Stimulated activated CD8-positive, alpha-beta memory T cell treated with anti-CD3 and anti-CD28 coated beads, Interleukin-15, amount 100 ng/mL, for 1 hour (primary cell): ENCODE measurements at places on chromosomes 13 and 19.
A peak's percentile ranks its signal among the peaks of the same experiment; 100 is the strongest.

- no peak for DNase-seq
Measured at GRCh38 chr13:39485314-39485700, 117.7 kb downstream of the LHFPL6 start.

DNA sequence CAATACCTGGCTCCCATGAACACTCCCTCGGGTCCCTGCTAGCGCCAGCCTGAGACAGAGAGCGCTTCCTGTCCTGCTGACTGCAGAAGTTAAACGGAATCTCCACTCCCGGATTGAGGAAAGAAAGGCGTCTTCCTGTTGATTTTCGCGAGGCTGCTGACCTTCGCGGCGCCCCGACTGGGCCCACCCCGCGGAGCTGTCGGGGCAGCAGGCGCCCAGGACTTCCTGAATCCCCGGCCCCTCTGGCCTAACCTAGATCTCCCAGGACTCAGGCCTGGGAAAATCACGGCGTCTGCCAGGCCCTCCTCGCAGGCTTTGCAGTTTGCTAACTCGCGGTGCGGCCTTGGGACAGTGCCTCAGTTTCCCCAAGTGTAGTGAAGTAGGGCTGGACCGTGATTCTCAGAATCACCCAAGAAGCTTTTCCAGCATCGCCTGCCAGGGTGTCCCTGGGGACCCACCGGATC, 108.8 kb downstream of the KCTD15 start:
- DNase-seq: no peak

DNA sequence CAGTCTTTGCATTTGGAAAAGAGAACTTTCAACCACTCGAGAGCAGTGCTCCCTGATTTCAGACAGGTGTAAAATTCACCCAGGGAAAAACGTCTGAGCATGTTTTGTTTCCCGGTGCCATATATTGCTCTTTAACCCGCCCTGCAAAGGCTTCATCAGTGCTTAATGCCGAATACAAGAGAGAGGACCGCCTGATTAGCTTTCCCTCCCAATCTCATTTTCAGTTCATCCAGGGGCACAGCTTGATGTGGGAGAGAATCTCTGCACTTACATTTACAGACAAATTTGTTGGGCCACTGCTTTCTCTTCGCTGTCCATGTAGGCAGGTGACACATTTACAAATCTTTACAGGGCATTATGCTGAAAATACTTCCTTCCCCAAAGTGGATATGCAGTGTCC, 499.1 kb downstream of the LIG4 start:
- DNase-seq: no peak

DNA sequence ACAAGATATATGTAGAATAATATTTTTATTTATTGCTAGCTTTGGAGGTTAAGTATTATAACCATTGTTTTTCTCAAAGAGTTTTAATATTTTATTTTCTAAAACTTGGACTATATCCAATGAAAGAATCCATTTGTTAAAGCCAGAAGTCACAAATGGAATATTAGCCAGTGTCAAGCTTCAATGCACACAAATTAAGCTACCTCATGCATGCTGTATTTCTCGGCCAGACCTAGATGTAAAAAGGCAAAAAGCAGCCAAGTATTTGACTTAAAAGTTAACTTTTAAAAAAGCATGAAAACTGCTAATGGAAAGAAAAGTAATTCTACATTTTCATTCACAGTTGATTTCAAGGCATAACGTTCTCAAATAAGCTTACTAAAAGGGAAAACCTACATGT, 160.0 kb upstream of the ATXN8OS start:
- DNase-seq: no peak

GRCh38 chr13:34302596-34302995, 484.6 kb downstream of the RFC3 start:
- DNase-seq: no peak

GRCh38 chr13:99028890-99029289, 51.0 kb upstream of the DOCK9 start:
- peak; percentile 17 for DNase-seq

- no peak for DNase-seq
Measured at GRCh38 chr19:49056101-49056901, 1.2 kb downstream of the CGB7 start.

DNA sequence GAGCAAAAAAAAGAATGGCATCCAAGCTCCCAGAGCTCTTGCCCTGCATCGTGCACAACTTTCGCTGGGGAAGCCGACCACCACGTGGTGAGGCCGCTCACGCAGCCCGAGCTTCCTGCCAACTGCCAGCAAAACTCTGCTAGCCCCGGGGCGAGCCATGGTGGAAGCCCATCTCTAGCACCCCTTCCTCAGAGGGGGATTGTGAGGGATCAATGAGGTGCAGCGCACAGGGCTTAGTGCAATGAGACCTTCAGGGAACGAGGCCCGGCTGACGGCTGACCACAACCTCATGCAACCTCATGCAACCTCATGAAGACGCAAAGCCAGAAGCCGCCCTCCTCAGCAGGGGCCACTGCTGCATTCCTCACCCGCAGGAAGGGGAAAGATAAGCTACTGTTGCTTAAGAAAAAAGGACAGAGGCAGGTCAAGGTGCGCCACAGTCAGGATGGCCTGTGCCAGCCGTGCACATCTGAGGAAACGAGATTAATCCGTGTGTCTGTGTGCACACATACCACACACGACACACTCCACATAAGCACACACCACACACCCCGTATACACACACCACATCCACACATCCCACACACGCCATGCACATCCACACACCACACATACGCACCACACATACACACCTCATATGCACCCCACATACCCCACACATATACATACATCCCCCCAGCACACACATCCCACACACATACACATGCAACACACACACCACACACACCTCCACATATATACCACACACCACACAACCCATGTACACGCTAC, 9.6 kb downstream of the HSPBP1 start:
- DNase-seq: no peak

- no peak for DNase-seq
Measured at GRCh38 chr13:96730676-96731075, 263.6 kb downstream of the OXGR1 start.

GRCh38 chr19:53971673-53972072, 8.9 kb downstream of the CACNG8 start:
- DNase-seq: no peak

- no peak for DNase-seq
Measured at GRCh38 chr19:17256130-17256529, 8.4 kb downstream of the USHBP1 start.

GRCh38 chr13:20924758-20925394, 22.3 kb upstream of the XPO4 start:
- DNase-seq: peak; percentile 60

DNA sequence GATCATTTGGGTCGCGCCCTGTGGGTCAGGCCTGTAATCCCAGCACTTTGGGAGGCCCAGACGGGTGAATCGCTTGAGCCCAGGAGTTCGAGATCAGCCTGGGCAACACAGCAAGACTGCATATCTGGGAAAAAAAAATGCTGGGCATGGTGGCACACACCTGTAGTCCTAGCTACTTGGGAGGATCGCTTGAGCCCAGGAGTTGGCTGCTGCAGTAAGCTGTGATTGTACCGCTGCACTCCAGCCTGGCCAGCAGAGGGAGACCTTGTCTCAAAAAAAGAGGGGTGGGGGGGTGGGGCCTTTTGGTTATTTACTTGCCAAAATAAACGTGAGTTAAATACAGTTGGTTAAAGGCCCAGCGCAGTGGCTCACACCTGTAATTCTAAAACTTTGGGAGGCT, 9.8 kb upstream of the ZNF544 start:
- no peak for DNase-seq

DNA sequence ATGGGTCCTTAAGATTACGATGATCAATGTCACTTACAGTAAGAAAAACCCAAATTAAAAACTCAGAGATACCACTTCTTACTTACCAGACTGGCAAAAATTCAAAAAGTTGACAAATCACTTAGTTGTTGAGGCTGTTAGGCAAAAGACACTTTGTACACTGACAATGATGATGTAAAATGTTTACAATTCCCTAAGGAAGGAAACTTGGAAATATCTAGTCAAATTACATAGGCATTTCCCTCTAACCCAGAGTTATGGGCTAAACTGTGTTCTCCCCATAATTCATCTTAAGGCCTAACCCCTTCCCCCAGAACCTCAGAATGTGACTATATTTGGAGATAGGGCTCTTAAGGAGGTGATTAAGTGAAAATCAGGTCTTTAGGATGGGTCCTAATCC, 12.0 kb downstream of the TGDS start:
- no peak for DNase-seq

GRCh38 chr13:50080203-50080910, 65.1 kb downstream of the KCNRG start:
- DNase-seq: no peak

GRCh38 chr13:97223037-97223710, 1.0 kb downstream of the MBNL2 start:
- no peak for DNase-seq

GRCh38 chr19:35812220-35813042, at the start of gene PRODH2:
Gene PRODH2, minus strand, starts transcription at chr19:35812845. Its CDS starts 40 bp downstream, at chr19:35812805.
- DNase-seq: no peak

- DNase-seq: no peak
Measured at GRCh38 chr19:17530586-17530985, 19.1 kb downstream of the PGLS start.

DNA sequence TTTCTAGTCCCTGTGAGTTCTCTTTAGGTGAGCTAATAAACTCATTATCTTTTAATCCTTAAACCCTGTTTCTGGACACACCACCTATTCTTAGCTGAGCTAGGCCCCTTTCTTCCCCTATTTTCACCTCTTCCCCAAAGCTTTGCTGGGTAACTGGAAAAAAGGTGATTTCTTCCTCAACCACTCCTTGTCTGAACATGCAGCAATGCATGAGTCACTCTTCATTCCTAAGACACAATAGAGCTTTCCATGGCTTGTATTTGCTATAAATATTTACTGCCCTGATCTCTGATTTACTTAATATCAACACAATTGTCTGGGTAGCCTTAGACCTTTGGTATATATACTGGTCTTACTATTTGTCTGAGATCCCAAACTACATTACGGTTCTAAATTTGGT, 370.9 kb downstream of the KLF5 start:
- DNase-seq: no peak

- no peak for DNase-seq
Measured at GRCh38 chr19:51761696-51762095, 716 bp downstream of the FPR2 start.

DNA sequence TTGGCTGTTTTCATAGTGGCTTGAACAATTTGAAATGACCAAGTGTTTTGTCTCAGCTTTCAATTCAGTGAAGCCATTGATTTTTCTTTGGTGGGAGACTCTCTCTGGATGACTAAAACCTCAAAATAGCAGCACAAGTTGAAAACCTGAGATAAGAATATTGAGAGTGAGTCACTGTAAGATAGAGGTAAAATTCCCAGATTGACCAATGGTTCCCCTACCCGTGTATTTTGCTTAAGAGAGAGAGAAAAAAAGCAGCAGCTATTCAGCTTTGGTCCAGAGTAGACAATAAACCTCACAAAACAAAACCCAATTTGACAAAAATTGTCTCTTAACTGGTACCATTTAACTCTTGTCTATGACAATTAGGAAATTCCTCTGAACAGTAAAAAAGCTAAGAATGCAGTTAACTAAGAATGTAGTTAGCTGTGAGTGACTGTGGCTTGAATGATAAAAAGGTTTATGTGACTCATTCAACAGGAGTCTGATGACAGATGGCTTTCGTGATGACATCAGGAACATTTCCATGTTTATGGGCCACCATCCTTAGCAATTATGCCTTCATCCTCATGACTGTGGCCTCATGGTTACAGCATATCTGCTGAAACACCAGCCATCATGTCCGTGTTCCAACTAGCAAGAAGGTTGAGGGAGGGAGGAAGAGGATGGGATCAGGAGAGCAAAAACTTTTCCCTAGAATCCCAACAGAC, 356.9 kb downstream of the NDFIP2 start:
- no peak for DNase-seq

DNA sequence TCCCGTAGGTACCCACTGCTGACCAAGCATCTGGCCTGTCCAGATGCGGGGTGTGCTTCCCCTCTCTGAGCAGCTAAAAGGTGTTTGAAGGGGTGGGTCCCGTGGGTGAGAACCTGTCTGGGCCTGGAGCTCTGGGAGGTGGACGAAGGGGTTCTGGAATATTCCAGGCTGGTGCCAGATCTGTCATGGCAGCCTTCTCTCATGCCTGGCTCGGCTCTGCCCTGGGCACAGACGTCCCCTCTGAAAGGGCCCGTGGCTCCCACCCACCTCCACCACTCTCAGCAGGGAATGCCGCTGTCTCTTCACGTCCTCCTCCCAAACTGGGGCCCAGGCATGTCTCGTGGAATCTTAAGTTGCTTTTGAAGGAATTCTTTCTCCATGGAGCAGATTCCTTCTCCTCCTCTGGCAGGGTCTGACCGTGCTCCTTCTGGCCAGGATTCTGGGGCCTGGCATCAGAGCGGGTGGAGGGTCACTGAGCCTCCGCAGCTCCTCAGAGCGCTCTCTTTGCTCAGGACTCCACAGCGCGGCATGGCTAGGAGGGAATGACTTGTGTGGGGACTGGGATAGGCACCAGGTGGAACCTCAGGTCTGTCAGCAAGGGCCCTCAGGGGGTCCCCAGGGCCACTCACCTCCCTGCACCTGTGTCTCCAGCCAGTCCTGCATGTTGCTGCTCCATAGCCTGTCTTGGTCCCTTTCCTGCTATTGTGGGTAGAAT, 5.9 kb upstream of the MCF2L start:
- no peak for DNase-seq

DNA sequence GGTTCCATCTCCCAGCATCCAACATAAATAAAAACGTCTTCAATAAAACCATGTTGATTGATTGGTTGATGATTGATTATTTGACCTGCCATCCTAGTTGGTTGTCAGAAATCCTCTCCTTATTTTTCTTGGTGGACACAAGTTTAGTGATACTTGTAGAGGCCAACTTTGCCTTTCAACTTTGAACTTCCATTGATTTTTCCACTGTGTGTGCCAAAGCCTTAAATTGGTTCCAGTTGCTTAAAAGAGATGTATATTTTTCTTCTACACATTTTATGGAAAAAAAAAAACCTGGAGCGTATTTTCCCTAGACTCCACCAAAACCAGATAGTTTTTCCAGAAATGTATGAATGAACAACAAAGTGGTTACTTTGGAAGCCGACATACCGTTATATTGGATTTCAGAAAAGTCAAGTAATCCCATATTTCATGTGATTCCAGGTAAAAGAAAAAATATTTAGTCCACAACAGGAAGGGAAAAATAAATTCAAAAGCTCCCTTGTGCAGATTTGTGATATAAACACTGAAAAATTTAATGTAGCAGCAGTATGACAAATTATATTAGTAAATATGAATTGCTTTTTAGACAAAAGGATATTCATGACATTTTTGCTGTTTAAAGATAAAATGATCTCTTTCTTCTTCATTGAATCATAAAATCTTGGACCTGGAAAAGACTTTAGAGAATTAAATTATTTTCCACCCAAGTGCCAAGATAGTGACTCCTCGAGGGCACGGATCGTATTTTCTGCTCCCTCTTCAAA, 85.2 kb downstream of the MBNL2 start:
- DNase-seq: no peak

- no peak for DNase-seq
Measured at GRCh38 chr13:81929988-81930387, 1589.1 kb upstream of the SPRY2 start.

- DNase-seq: no peak
Measured at GRCh38 chr13:95559100-95559499, 6.6 kb downstream of the CLDN10 start.

DNA sequence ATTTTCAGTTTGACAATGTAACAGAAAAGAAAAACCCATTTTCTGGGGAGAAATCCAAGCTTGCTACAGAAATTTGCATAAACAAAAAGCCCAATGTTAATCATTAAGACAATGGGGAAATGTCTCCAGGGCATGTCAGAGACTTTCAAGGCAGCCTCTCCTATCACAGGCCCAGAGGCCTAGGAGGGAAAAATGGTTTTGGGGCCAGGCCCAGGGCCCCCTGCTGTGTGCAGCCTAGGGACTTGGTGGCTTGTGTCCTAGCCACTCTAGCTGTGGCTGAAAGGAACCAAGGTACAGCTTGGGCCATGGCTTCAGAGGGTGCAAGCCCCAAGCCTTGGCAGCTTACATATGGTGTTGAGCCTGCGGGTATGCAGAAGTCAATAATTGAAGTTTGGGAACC, 8.0 kb upstream of the TEX30 start:
- DNase-seq: no peak
